A673 (cell line): ENCODE measurements at places on chromosomes 3 and 15.

GRCh38 chr3:144106970-144107369 lies 135.3 kb downstream of the DIPK2A start:
- DNase-seq: no peak

DNA sequence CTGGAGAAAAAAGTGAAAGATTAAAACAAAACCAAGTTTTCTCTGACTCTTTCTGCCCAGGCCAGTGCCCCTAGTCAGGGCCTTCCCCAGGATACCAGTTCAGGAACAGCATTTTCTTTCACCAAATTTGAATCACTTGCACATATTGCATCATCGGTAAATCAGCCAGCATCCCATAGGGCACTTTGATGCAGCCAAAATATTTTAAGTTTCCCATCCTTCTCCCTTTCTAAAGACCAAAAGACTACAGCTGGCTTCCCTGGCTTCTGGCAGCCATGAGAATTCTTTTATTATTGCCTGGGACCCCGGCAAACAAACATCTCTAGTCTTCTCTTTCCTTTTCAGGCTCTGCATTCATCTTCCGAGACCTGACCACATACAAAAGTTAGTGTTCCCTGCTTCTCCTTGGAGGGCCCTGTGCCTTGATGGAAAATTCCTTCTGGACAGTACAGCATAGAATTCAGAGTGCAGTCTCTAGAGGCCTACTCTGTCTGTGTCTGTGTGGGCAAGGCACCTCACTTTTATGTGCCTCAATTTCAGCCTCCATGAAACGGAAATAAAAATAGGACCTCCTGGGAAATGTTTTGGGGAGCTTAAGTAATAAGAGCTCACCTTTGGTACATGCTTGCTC lies 348.0 kb downstream of the VPS13C start:
- DNase-seq: no peak

- DNase-seq: no peak
Measured at GRCh38 chr3:56180433-56180832, 287.8 kb downstream of the ERC2 start.

- no peak for DNase-seq
Measured at GRCh38 chr3:73729969-73730440, 105.3 kb upstream of the PDZRN3 start.

- no peak for DNase-seq
Measured at GRCh38 chr15:67063689-67064606, 1.5 kb upstream of the SMAD3 start.

- DNase-seq: no peak
Measured at GRCh38 chr3:114242947-114243346, 5.6 kb upstream of the ZNF80 start.

GRCh38 chr3:120161902-120162301 lies 67.7 kb upstream of the GSK3B start:
- no peak for DNase-seq
